GM19239 (cell line): ENCODE measurements at places on chromosomes 4 and X.

GRCh38 chrX:153947009-153947769 lies 2.7 kb upstream of the RENBP start:
- DNase-seq = peak; percentile 83

- no peak for DNase-seq
These were observed 12.0 kb downstream of the WFS1 start for GRCh38 chr4:6281436-6282313.

GRCh38 chr4:61400439-61401038 lies 200.4 kb downstream of the ADGRL3 start:
- no peak for DNase-seq

DNA sequence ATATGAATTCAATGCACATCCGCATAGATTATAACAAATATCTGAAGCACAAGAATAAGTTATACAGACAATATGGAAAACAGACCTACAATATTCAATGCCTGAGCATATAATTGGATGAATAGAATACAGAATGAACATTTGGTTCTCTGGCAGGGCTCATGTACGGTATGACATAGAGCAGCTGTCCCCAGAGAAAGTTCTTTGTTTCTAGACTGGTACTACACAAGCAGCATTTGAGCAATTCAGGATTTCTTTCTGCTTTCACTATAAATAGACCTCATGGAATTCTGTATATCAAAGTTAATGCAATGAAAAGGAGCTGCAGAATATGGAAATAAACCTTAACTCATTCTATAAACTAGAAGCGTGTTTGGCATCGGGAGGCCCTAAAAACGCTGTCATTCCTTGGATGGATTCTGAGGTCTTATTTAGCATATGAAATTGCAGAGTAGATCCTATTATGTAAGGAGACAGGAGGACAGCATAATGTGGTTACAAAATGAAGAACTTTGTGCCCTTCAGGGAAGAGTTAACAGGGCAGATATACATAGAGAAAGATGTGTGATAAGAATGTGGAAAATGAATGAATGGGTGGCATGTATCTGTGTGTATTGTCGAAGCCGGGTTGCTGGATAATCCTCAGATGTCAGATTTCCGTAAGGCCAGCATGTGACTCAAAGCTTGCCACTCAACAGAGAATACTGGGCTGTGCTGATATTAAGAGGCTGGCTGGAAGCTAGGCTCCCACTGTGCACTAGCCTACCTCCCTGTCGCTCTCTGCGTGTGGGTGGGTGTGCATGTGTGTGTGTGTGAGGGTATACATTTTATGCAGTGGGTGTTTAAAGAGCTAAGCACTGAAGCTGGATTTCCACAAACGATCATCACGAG lies 103.3 kb upstream of the SLC4A4 start:
- no peak for DNase-seq

DNA sequence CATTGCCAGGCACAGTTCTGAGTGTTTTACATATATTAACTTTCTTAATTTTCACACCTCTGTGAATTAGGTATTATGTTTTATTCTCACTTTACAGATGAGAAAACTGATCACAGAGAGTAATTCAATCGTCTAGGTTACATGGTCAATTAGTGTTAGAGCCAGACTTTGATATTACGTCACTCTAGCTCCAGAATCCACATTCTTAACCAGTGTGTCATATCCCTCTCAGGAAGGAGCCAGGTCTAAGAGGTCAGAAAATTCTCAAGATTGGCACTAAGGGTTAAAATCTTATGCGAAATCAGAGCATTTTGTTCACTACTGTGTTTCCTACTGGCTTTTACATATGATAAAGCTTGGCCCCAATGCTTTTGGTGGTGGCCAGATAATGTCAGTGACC lies 7.4 kb downstream of the DMP1 start:
- DNase-seq = no peak

GRCh38 chr4:145929415-145930178 lies 9.0 kb downstream of the ZNF827 start:
- DNase-seq = no peak

DNA sequence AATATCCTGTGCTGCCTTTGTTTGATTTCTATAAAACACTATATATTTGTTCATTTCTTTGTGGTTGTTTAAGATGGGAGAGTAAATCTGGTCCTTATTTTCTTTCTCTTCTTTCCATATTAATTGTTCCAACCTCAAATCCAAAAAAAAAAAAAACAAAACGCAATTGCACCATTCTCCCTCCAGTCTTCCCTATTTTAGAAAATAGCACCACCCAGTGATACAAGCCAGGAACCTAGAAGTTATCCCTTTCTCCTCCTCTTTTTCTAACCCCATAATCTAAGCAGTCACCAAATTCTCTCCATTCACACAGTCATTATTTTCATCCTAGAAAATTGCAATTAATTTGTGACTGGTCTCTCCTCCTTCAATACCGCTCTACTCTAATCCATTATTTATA lies 107.8 kb downstream of the GABRA3 start:
- DNase-seq = no peak

- no peak for DNase-seq
These were observed 57.2 kb downstream of the CASP6 start for GRCh38 chr4:109645874-109646710.

DNA sequence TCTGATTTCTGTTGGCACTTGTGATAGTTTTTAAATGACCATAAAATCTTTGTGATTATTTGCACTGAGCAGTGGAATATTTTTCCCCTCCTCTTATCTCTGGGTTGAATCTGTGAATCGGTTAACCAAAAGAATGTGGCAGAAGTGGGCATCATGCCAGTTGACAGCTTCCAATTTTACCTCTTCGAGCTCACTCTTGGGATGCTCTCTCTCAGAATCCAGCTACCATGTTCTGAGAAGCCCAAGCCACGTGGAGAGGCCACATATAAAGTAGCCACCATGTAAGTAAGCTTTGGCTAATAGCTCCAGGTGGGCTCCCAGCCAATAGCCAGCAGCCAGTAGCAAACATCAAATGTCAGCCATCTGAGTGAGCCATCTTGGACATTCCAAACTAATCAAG lies 12.9 kb upstream of the WDR19 start:
- DNase-seq = no peak

- DNase-seq = no peak
These were observed 27.5 kb downstream of the TMEM47 start for GRCh38 chrX:34629572-34629971.

- DNase-seq = no peak
These were observed 128.0 kb downstream of the C4orf33 start for GRCh38 chr4:129223945-129224344.

DNA sequence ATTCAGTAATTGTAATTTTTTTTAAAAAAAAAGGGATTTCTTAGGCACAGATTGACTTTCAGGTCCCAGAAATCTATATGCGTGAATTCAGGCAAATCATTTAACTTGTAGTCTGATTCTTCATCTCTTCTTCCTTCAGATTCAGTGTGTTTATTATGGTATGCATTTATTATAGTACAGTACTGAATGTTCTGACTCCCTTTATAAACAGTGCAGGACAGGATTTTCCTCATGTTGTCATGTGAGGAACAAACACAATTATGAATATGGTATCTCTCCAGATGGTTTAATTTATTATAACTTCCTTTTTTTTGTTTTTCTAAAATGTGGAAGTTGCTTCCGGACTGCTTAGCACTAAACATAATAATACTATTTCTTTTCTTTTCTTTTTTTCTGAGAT lies 54.2 kb downstream of the RPS3A start:
- DNase-seq = no peak

DNA sequence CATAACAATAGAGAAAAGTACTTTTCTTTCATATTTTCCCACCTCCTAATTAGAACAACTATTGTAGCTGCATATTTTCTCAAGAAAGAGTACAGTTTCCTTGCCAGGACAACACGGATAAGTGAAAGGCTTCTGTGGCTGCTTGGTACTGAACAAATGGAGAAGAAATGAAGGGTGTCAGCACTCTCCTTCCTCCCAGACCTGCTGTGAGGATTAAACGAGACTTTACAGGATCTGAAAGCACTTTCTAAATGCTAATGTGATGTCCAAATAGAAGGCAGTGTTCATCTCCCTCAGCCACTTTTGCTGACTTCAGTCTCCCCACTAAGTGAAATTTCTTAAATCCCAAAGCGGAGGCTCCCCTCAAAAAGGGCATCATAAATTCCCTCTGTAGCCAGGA lies 13.9 kb downstream of the NIPAL1 start:
- DNase-seq = no peak

DNA sequence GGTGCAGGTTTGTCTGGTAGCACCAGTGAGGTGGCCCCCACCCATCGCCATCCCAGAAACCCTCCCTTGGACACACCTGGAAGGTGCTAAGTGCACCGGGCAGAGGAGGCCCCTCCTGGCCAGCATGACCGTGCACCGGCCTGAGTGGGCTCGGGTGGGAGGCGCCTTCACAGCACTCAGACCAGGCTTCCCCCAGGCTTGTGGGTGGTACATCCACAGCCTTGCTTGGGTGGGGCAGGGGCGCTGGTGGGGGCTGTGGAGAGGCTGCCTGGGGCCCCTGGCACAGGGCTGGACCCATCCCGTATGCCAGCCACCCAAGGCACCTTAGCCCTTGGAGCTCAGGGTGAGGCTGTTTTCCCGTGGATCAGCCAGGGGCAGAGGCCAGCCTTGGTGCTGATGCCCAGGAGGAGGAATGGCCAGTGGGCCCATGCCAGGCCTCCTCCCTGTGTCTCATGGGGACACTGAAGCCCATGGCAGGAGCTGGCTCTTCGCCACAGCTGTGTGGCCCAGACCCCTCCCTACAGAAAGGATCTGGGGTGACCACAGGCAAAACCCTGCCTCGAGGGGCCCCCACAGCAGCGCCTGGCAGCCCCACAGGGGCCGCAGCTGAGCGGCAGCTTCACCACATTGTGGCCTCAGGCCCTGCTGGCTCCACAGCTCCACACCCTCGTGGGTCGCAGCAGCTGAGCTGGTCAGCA lies 21.4 kb downstream of the NKX1-1 start:
- DNase-seq = no peak

DNA sequence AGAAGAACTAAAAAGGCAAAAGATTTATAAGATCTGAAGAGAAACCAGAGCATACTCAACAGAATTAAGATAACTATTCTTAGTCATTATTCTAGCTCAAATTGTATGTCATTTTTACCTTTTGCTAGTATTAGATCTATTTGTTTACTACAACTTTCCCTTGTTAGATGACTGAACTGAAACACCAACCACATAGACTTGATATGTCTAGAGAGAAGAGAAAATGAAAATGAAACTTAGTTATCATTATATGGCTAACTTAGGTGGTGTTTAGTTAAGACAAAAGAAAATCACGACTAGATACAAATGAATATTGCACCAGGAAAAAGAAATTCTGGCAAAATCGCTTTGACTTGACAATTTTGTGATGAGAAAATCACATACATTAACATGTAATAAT lies 690.8 kb downstream of the PCDH18 start:
- no peak for DNase-seq

DNA sequence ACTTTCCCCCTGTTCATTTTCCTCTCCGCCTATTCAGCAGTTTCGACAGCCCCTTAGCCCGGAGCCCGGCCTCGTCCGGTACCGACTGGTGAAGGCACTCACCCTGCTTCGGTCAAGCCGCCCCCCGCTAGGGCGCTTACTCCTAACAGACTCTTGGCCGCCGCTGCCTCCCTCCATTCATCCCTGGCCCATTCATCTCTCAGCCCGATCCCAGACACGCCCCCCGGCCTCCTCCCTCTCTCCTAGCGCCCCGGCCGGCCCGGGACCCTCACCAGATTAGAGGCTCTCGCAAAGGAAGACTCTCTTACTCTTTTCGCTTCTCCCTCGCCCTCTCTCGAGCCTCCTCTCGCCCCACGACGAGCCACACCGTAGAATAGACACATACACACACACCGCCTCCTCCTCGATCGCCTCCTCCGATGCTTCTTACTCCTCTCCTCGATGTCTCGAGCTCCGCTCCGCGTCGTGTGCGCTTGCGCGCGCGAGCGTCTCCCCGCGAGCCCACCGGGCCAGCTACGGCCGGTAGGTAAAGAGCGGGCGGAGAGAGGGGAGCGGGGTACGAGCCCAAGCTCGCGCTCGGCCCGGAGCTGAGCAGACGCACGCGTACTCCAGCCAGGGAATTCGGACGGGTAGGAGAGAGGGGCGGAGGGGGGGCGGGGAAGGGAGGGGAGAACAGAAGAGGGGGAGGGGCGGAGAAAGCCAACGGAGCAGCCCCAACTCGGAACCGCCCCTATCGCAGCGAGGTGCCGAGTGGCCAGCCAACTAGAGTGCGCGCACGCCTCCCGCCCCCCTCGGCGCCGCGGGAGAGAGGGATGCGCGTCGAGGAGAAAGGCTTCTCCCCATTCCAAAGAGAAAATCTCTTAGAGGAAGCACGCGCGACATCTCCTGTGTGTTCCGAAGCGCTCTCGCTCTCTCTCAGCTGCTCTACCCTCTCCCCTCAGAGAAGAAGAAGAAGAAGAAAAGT lies at the start of gene WNK3:
Gene WNK3, minus strand, starts transcription at position 633 of the 964 bp plus-strand sequence.
- peak; percentile 4 for DNase-seq

- no peak for DNase-seq
These were observed 133.3 kb downstream of the STK32B start for GRCh38 chr4:5184606-5185005.
